ENCODE measurements at places on chromosomes 11 and 22.

DNA sequence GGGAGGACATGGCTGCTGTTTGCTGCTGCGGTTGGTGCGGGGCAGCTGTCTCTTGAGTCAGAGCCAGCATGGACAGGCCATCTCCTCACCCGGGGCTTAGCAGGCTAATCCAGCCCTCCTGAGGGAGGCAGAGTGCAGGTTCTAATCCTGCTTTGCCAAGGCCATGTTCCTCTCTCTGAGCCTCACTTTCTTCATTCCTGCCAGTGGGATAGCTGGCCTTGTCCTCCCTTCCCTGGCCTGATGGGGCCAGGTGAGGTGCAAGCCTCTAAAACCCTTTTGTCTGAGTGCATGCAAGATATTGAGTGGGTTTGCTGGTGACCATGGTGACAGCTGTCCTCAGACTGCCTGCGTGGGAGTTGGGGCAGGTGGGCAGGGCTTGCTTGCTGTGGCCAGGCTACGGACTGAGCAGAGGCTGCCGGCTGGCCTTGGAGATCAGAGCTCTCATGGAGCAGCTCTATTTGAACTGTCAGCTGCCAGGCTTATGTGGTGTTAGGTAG lies 3.6 kb downstream of the USP35 start:
- no peak for DNase-seq

- DNase-seq: no peak
These were observed 40.2 kb downstream of the DIXDC1 start for GRCh38 chr11:111977146-111978027.

DNA sequence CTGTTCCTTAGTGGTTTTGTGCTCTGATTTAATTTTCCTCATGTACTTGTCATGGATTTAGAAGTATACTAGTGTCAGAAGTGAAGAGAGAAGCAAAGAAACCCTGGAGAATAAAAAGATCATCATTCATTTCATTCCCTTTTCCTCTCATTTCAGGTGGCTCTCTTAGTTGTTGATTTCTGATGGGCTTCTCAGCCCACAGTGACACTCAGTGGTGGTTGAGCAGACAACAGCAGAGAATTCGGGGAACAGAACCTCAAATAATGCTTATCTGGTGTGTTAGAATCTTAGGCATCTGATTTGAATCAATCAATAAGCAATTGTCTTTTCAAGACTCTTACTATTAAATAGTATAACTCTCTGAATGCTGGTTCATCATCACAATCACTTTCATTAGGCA lies 1289.4 kb downstream of the FAM181B start:
- no peak for DNase-seq

- DNase-seq: no peak
These were observed 290.3 kb upstream of the API5 start for GRCh38 chr11:43021466-43021865.

GRCh38 chr11:115939104-115939730 lies 435.0 kb upstream of the CADM1 start:
- DNase-seq: no peak

- no peak for DNase-seq
These were observed 563 bp downstream of the GATD1 start for GRCh38 chr11:776561-777287.

- no peak for DNase-seq
These were observed 2.5 kb downstream of the PCSK7 start for GRCh38 chr11:117229411-117229810.

- DNase-seq: no peak
These were observed 1.5 kb downstream of the MAP6 start for GRCh38 chr11:75667255-75667830.

GRCh38 chr11:59510941-59511589 lies at the start of gene OR4D9:
Gene OR4D9 (plus strand): TSS chr11:59511539. CDS start chr11:59514913, 3,374 bp downstream.
- DNase-seq: no peak

DNA sequence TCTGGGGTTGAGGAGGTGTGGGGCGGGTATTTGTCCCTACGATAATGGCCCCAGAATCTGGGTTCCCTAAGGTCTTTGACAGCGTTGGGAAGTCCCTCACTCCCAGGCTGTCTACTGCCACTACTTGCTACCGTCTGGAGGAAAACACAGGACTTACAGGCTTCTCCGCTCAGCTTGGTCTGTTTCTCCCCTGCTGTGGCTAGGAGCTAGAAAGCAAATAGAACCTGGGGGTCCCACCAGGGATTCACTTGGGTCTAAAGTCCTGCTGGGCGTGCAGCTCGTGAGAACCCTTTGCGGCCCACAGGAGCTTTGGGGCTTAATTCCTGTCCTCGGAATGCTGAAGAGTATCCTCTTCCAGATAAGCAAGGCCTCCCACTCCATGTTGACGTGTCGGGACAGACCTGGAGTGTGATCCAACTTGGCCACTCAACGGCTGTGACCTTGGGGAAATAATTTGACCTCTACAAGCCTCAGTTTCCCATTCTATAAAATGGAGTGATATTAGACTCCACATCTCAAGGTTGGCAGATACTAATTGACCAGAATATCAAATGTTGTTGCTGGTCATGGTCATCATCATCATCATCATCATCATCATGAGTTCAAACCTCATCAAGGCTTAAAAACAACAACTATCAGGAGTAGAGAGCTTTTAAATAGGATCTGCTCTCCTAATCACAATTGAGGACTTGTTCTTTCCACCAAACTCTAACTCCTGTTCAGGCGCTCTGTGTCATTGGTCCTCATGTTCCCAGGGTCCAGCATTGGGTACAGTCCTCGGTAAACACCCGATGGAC lies 1.7 kb upstream of the MYBPC3 start:
- DNase-seq: no peak

GRCh38 chr11:84607975-84608836 lies 1018.9 kb downstream of the DLG2 start:
- DNase-seq: no peak

GRCh38 chr11:127217452-127218274 lies 217.1 kb upstream of the KIRREL3 start:
- no peak for DNase-seq

DNA sequence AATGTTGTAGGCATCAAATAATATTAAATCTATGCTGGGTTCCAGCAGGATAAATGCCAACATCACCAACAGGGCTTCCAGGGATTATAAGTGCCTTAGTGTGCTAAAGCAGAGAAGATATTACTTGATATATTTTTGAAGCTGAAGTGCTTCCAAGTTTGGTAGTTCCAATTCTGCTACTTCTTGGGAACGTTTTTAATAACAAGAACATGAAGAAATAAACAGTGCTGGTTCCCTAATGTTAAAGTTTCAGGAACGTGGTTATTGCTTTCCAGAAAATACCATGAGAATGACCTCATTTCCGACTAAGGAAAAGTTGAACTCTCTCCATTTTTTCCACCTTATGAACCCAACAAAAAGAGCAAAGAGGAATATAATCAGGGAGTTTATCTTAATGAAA lies 4.6 kb upstream of the RNF185 start:
- no peak for DNase-seq

DNA sequence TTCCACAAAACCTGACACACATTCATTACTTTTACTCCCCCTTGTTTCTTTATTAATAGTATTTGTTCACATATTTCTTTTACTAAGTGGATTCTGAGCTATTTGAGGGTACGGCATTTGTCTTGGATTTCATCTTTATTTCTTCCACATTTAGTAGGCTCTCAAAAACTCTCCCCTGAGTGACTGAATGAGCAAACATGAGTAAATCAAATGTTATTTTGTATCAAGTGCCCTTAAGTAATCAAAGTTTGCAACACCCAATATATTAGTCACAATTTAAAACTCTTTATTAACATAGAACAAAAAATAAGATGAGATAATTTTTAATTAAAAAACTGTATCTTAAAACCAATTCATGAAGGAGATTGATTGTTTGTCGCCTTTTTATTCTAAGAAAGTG lies 1101.9 kb upstream of the TENM4 start:
- no peak for DNase-seq

- no peak for DNase-seq
These were observed 340.7 kb downstream of the LARGE1 start for GRCh38 chr22:33579448-33580093.

DNA sequence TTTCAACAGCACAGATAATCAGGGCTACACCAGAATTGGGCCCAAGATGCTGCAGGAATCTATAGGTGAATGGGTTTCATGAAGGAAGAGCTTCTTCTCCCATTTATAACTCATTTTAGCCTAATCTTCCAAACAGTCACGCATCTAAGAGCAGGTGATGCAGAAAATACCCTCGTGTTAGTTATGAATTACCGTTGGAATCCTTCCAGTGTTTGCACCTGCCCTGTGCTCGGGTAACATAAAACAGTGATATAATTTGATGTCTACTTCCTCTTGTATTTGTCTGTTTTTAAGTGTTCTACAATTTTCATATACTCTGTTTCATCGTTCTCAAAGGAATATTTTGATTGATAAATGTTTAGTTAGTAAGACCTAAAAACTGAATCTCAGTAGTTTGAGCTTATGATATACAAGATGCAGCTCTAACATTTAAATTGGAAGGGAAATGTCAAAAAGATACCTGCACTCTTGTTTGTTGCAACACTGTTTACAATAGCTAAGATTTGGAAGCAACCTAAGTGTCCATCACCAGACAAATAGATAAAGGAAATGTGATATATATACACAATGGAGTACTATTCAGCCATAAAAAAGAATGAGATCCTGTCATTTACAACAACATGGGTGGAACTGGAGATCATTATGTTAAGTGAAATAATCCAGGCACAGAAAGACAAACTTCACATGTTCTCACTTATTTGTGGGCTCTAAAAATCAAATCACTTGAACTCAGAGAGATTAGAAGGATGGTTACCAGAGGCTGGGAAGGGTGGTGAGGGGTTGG lies 42.1 kb downstream of the PPARA start:
- DNase-seq: no peak

GRCh38 chr11:129694538-129694937 lies 121.1 kb upstream of the TMEM45B start:
- no peak for DNase-seq

- no peak for DNase-seq
These were observed 35.1 kb downstream of the TP53I11 start for GRCh38 chr11:44915621-44916020.
